ENCODE measurements at places on chromosomes 12 and 14.

DNA sequence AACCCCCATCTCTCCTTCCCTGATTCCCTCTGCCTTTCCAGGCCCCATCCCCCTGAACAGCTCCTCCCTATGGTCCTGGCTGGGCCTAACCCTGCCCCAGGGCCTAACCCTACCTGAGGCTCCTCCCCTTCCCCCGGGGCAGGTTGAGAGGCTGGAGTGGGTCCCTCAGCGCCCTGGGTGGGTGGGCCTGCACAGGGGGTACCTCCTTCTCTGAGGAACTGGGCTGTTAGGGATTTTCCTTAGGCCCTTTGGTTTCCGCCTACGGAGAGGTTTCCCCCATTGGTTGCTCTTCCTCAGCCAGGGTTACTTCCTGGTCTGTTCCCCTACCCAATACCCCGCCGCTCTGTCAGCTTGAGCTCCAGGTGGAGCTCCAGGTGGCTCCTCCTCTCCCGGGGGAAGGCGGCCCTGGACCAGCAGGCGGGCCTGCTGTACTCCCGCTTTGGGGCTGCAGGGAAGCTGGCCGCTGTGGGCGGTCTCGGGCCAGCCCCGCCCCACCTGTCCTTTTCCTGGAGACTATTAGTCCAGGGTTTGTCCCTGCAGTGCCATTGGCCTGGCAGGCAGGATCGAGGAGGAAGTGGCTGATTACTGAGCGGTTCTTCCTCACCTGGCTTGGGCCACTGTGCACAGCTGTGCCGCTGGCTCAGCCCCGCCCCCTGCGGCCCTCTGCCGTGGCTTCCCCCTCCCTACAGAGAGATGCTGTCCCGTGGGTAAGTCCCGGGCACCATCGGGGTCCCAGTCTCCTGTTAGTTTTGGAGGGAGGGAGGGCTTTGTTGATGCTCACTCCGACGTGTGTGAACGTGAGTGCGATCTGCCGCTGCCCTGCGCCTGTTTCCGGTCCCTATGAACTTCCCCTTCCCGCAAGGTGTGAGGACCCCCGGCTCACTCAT lies 2.5 kb downstream of the C12orf57 start:
- peak; percentile 51 for DNase-seq

- DNase-seq: no peak
Measured at GRCh38 chr14:63155511-63156185, 48.6 kb upstream of the RHOJ start.

- no peak for DNase-seq
Measured at GRCh38 chr12:96995861-96996260, 88.8 kb downstream of the NEDD1 start.

- no peak for DNase-seq
Measured at GRCh38 chr14:57707219-57707618, 158.7 kb downstream of the SLC35F4 start.

- DNase-seq: no peak
Measured at GRCh38 chr14:75738192-75738591, 77.1 kb downstream of the TTLL5 start.

- DNase-seq: no peak
Measured at GRCh38 chr14:95424529-95424928, 91.9 kb downstream of the SYNE3 start.

Data from stimulated activated naive CD4-positive, alpha-beta T cell treated with Interleukin-2 at 50 U/mL for 16 hours (primary cell).